ENCODE measurements at places on chromosomes 11 and 22. TPM values are rescaled to one million over a fixed set of nuclear protein-coding genes. Genes with fewer than 3 reads are reported as not detected.

DNA sequence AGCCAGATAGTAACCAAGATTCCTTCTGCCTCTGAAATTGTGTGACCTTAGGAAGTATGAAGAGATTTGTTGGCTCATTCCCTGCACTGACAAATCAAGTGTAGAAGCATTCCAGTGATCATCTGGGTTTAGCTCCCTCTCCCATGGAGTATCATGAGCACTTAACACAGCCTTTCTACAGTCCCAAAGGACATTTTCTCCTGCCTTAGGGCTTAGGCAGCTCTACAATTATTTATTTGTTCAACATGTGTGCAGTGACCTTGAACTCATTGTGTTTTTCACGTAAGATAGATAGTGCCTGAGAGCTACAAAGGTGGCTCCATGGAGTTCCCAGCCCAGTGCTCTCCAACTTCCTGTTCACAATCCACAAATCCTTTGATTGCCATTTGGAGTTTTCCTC is 94.8 kb upstream of the FAT3 start:
- DNase-seq = no peak

DNA sequence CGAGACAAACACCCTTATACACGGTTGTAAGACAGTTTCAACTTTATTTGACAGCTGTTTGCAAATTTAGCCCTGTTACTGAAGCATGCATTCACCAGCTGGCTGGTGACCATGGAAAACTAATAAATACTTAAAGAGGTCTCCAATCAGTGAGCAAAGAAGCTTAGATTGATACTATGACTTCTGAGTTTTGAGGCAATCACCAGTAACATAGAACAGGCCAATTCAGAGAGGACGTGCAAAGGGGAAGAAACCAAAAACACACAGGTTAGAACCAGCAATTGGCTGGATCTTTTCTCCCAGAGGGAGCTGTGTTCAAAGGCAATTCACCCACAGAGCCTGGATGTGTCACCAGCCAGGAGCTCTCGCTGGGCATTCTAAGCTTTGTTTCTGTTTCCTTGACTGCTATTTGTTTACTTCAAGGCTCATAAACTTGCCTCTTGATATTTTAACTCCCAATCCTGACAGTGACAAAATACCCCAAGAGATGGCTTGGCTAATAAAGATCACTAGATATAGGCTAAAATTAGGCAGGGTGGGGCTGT is 113.6 kb upstream of the MTMR2 start:
- DNase-seq = no peak

- peak; percentile 66 for DNase-seq
Measured at GRCh38 chr11:11450744-11451362, 97.8 kb upstream of the CSNK2A3 start.

- DNase-seq = no peak
Measured at GRCh38 chr11:6648501-6648900, 7.1 kb downstream of the DCHS1 start.

- DNase-seq = no peak
Measured at GRCh38 chr11:94934362-94934761, 39.0 kb downstream of the CWC15 start.

GRCh38 chr11:20249378-20249777 is 89.1 kb upstream of the DBX1 start:
- DNase-seq = no peak

GRCh38 chr11:69320326-69320725 is 26.4 kb downstream of the MYEOV start:
- peak; percentile 80 for DNase-seq

DNA sequence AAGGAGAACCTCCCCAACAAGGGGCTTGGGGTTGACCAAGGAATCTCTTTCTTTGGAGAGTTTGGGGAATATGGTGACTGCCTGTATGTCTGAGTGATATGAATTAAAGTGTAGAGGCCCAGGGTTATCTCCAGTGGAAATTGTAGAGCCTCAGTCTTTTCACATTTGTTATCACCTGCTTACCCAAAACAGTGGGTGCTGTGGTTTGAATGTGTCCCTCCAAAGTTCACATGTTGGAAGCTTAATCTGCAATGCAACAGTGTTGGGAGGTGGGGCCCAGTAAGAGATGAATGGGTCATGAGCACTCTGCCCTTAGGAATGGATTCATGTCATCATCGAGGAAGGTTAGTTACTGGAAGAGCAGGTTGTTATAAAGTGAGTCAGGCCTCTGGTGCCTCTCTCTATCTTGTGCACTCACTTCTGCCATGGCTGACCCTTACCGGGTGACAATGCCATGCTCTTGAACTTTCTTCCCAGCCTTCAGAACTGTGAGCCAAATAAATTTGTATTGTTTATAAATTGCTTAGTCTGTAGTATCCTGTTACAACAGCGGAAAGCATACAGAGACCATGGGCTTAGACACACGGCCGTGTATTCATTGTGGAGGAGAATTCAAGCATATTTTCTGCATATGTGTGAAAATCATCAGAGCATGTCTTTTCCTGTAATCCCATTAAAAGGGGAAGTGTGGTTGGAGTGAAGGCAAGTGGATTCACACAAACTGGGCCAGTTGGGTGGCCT is 114.1 kb upstream of the TBCEL start:
- no peak for DNase-seq

- DNase-seq = no peak
Measured at GRCh38 chr11:64357446-64357845, 1.5 kb upstream of the RPS6KA4 start.

DNA sequence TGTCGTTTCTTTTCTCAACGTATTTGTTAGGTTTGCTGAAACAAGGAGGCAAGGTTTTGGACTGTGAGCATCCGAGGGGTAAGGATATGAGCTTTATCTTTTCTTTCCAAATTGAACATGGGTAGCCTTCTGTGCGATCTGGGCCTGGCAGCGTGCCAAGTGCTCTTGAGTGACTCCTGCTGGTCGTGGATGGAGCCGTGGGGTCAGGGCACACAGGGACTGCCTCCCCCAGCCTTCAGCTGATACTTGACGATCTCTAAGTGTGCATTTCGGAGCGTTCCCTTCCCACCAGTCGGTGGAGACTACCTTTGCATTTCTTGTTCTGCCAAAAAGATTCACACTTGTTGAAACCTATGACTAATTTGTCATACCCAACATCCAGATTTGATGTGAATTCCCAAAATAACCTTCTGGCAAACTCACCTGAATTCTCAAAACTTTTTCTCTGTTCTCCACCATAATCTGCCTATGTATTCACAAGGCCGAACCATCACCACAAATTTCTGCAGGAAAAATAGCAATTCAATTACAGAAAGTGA is 40.1 kb upstream of the CLMP start:
- no peak for DNase-seq

GRCh38 chr11:2698386-2699184 is 1.2 kb downstream of the KCNQ1OT1 start:
- no peak for DNase-seq

- DNase-seq = no peak
Measured at GRCh38 chr22:20999350-21000206, 2.3 kb downstream of the THAP7 start.

DNA sequence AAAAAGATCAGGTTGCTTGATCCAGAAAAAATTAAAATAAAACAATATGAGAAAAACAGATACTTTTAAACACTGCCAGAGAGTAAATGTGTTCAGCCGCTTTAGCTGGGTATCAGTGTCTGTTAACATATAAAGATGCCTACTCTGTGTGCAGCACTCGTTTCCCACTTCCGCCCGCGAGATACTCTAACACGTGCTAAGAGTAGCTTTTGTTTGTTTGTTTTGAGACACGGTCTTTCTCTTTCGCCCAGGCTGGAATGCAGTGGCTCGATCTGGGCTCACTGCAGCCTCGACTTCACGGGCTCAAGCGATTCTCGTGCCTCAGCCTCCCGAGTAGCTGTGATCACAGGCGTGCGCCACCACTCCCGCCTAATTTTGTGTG is 531 bp upstream of the MEN1 start:
- no peak for DNase-seq

GRCh38 chr11:10294290-10294953 is 403 bp upstream of the SBF2 start:
- peak; percentile 49 for DNase-seq

DNA sequence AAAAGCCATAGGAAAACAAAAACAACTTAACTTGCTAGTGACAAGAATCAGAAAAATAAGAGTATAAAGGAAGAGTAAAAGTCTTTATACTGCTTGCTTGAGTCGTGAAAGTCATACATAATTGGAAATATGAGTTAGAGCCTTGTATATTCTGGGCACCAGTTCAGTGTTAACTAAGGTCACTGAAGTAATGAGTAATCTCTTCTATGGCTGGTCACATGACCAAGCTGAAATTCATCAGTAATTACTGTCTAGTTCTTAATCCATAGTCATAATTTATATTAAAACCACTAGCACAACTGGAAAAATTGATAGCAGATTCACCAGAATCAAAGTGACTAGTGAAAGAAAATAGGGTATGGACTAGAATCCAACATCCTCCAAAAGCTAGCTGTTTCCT is 84.4 kb upstream of the SLC5A12 start:
- DNase-seq = peak; percentile 2

DNA sequence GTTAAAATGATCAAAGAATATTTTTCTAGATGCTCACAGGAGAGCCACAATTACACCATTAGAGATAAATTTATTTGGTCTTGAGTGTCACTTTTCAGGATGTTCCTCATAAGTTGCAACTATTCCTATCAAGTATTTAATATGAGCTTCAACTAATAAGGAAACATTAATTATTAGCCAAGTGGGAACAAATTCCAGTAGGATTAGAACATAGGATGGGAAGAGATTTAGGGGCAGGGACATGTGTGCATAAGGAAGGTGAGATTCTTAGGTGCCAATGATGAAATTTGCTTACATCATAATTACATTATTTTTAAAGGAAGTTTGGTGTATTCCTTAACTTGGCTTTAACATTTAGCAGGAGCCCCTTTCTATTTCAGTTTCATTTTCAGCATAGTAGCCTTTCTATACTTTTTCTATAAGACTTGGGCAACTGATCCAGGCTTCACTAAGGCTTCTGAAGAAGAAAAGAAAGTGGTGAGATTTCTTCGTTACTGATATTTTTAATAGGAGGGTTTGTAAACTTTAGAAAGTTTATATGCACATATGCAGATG is 38.8 kb downstream of the CSRP3 start:
- DNase-seq = no peak

DNA sequence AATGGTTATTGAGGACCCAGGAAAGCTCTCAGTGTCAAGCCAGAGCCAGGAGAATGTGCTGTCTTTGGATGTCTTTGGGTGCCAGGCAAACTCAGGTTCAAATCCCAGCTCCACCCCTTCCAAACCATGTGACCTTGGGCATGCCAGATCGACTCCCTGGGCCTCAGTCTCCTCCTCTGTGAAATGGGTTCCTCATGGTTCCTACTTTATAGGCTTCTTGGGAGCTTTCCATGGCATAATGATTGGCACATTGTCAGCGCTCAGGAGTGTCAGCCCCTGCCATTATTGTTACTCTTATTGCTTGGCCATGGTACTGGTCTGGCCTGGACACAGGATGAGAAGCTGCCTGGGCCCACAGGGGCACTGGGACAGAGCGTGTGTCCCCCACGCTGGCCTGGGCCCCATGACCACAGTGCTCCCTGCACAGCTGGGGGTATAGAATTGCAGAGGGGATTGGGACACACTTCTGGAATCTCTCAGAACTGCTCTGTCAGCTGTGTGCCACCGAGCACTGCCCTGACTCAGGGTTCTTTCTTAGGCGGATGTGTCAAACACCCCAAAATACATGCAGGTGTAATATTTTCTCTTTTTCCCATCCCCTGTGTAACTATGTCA is 37.6 kb upstream of the CRYBB3 start:
- DNase-seq = no peak

RBM4B gene
- 27.7 TPM for total RNA-seq

MTMR2 gene
- total RNA-seq = 21.8 TPM

CECR2 gene
- not detected for total RNA-seq

SERGEF gene
- 26.1 TPM for total RNA-seq

FGF3 gene
- total RNA-seq = not detected

TEF gene
- 5.9 TPM for total RNA-seq

UPK3A gene
- total RNA-seq = not detected
